ENCODE measurements at places on chromosomes 6 and 20. TPM values are rescaled to one million over a fixed set of nuclear protein-coding genes. Genes with fewer than 3 reads are reported as not detected.

PSMB9 gene
- 54.7 TPM for total RNA-seq

CST1 gene
- 3.6 TPM for total RNA-seq

MLN gene
- not detected for total RNA-seq

PPDPF gene
- total RNA-seq = 39.5 TPM

NKAIN2 gene
- total RNA-seq = not detected

GRCh38 chr6:3265671-3266070, 6.9 kb downstream of the PSMG4 start:
- H3K27ac ChIP-seq = no peak overlapping the region
- peaks cover 11% of the 10 kb centered on the region for H3K36me3 ChIP-seq
- no peak overlapping the region for H3K4me3 ChIP-seq
- no peaks in the 10 kb centered on the region for H3K27me3 ChIP-seq

DNA sequence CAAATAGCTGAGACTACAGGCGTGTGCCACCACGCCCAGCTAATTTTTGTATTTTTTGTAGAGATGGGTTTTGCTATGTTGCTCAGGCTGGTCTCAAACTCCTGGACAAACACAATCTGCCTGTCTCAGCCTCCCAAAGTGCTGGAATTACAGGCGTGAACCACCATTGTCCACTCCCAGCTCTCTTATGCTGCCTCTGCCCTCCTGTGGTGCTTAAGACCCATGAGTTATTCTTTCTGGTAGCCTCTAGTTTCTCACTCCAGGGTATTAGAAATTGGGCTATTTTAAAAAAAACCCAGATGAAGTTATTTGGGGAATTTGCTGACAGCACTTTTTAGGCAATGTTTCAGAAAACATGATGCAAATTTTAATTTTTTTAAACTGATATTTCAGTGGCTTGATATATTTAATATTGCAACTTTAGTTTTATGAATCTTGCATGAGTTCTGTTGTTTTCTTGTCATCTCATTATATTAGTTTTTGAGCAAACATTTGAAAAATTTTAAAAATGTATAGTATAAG, 114.0 kb upstream of the FOXO3 start:
- H3K27ac ChIP-seq = no peak overlapping the region
- no peaks in the 10 kb centered on the region for H3K27me3 ChIP-seq
- no peaks in the 10 kb centered on the region for H3K4me1 ChIP-seq

DNA sequence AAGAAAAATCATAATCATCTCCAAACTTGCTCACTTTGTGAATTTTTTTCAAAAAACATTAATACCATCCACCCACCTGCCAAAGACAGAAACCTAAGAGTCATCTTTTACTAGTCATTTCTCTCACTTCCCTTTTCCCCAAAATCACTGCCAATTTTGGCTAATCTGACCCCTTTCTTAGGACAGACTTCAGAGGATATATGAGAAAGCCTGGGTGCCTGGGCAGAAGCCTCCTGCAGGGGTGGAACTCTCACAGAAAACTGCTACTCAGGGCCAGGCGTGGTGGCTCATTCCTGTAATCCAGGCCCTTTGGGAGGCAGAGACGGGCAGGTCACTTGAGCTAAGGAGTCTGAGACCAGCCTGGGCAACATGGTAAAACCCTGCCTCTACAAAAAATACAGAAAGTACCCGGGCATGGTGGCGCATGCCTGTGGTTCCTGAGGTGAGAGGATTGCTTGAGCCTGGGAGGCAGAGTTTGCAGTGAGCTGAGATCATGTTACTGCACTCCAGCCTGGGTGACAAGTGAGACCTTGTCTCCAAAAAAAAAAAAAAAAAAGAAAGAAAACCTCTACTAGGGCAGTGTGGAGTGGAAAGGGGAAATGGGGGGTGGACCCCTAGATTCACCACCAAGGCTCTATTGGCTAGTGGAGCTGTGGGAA, 3.8 kb downstream of the DEK start:
- H3K27me3 ChIP-seq = no peaks in the 10 kb centered on the region
- H3K36me3 ChIP-seq = peaks cover 3% of the 10 kb centered on the region
- H3K27ac ChIP-seq = peak overlapping the region; percentile 1
- H3K4me3 ChIP-seq = peak overlapping the region; percentile 9

- H3K4me1 ChIP-seq = no peaks in the 10 kb centered on the region
- peak; percentile 28 for DNase-seq
- no peak within 1 kb of the TSS for H3K27ac ChIP-seq
- no peak within 1 kb of the TSS for H3K4me3 ChIP-seq
- no peaks in the 10 kb centered on the region for H3K36me3 ChIP-seq
Measured at GRCh38 chr20:56247954-56248782, at the start of gene MC3R. Gene MC3R, plus strand, starts transcription at chr20:56248732. Its CDS starts 112 bp downstream, at chr20:56248844.

DNA sequence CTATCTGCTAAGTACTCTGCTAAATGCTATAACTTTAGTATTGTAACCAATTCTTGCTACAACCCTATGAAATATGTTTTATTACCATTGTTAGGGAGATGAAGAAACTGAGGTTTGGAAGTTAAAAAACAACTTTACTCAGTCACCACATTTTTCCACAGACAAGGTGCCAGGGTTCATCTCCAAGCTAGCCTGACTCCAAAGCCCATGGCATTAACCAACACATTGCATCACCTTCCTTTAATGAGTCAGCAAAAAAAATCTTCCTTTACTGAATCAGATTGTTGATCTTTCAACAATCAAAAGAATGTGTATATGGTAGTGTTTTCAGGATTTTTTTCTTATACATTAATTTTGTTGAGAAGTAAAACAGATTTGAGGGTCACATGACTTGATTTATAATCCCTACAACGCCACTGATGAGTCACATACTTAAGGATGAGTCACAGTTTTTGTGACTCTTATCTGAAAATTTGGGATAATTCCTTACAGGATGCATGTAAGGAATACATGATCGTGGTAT, 41.5 kb downstream of the MAN1A1 start:
- DNase-seq = peak; percentile 85
- H3K27ac ChIP-seq = no peak overlapping the region
- H3K27me3 ChIP-seq = no peaks in the 10 kb centered on the region
- H3K36me3 ChIP-seq = no peaks in the 10 kb centered on the region
- H3K4me1 ChIP-seq = peaks cover 3% of the 10 kb centered on the region

GRCh38 chr6:155004017-155004416, 8.9 kb downstream of the TIAM2 start:
- H3K4me3 ChIP-seq = no peak overlapping the region
- no peaks in the 10 kb centered on the region for H3K36me3 ChIP-seq
- H3K27ac ChIP-seq = no peak overlapping the region
- H3K4me1 ChIP-seq = no peaks in the 10 kb centered on the region

- no peak overlapping the region for H3K27ac ChIP-seq
- no peak overlapping the region for H3K4me3 ChIP-seq
- no peak for DNase-seq
- peaks cover 55% of the 10 kb centered on the region for H3K27me3 ChIP-seq
- H3K36me3 ChIP-seq = no peaks in the 10 kb centered on the region
Measured at GRCh38 chr6:84766799-84767525, 2.6 kb upstream of the TBX18 start.

DNA sequence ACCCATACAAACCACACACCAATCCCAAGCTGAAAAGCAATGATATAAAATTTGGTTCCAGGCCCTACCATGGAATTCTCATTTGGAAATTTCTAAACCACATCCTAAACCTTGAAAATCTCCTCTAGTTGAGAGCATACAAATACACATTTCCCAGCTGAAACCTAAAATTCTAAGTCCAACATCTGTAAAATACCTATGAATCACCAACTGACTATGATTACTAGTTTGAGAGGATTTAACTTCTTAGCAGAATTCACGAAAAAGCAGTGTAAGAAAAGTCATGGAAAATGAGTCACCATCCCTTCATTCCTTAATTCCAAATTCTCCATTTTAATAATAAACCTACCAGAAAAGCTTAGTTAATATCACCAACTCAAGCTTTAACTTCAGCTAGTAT, 15.4 kb downstream of the RANBP9 start:
- H3K36me3 ChIP-seq = no peaks in the 10 kb centered on the region
- peak; percentile 89 for DNase-seq
- peak overlapping the region; percentile 79 for H3K27ac ChIP-seq
- H3K4me3 ChIP-seq = no peak overlapping the region

GRCh38 chr6:144033816-144034735, 26.0 kb upstream of the PLAGL1 start:
- H3K4me3 ChIP-seq = no peak overlapping the region
- peaks cover 7% of the 10 kb centered on the region for H3K4me1 ChIP-seq

DNA sequence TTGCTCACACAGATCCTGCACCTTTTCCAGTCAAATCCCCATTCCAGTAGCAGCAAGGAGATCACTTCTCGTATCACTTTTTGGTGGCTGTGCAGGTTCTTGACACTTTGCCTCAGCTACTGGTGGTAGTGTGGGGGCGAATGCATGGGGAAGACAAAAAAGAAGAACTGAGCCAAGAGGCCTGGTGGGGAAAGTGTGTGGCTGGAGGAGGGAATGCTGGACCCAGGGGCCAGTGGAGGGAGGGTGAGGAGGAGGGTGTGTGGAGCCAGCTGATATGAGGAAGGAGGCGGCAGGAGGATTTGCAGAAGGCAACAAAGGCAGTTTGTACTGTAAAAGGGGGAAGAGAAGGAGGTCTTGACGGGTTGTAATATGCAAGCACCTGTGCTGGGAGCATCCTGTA, 15.7 kb upstream of the HLA-C start:
- H3K4me3 ChIP-seq = no peak overlapping the region
- H3K4me1 ChIP-seq = no peaks in the 10 kb centered on the region
- peaks cover 20% of the 10 kb centered on the region for H3K27me3 ChIP-seq
- DNase-seq = no peak
- H3K27ac ChIP-seq = no peak overlapping the region
- no peaks in the 10 kb centered on the region for H3K36me3 ChIP-seq

DNA sequence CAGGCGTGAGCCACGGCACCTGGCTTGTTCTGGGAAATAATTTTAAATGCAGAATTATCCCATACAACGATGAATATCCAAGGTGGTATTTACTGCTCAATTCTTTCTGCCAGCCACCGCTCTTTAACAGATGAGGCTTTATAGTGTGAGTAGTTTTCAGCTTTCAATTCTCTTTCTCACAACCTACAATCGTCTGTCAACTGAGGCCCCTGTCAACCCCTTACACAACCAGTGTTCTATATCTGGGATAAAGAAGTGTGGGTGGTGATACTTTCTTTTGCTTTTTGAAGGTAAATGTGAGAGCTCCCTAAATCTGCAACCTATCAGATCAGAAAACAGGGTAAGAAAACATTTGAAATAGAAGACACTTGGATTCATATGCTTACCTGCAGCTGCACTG, 22.5 kb downstream of the STAU1 start:
- H3K4me1 ChIP-seq = peaks cover 4% of the 10 kb centered on the region
- peaks cover 2% of the 10 kb centered on the region for H3K36me3 ChIP-seq
- DNase-seq = no peak
- H3K27me3 ChIP-seq = no peaks in the 10 kb centered on the region

DNA sequence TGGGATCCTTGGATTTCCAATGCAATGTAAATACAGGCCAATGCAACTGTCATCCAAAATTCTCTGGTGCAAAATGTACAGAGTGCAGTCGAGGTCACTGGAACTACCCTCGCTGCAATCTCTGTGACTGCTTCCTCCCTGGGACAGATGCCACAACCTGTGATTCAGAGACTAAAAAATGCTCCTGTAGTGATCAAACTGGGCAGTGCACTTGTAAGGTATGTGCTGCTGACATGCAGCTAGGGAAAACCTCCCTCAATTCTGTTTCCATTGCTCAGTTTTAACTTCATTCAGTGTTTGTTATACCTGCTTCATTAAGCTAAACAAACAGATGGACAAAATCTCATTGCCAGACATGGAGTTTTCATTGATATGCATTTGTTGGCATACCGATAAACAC, 397.1 kb downstream of the ARHGAP18 start:
- no peak overlapping the region for H3K27ac ChIP-seq
- no peaks in the 10 kb centered on the region for H3K27me3 ChIP-seq
- no peak overlapping the region for H3K4me3 ChIP-seq
- peak; percentile 81 for DNase-seq
- peaks cover 4% of the 10 kb centered on the region for H3K4me1 ChIP-seq
- H3K36me3 ChIP-seq = no peaks in the 10 kb centered on the region

DNA sequence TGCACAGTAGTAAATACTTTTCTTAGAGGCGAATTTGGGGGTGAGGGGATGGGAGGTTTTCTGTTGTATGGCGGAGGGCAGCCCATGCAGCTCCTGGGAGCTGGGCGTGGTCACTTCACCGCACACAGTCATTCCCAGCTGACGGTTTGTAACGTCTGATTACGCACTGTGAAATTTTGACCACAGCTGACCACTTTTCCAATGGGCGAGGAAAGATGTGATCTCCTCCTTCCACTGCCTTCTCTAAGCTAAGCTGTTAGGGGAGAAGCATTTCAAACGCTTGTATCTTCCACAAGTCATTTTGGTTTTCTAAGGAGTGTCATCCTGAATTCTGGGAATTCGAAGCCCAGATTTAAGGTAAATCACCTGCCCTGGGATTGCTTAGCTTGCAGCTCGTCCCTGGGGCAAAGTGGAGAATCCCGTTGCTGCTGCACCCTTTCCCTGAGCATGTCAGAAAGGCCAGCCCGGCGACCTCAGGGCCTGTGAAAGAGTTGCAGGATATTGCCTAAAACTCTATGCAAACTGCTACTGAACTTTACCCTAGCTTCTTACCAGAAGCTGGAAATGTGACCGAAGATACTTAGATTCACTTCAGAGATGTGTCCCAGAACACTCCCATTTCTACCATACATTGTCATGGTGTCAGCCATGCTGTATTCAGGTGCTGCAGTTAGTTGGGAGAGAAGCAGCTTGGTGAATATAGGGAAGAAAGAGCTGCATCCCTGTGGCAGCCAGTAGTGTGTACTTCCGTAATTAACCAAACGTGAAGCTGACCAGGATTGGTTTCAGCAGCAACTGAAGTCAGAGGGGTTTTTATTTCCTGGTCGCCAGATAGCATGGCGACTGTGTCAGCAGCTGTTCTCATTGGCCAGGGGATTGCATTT, 58.9 kb downstream of the RREB1 start:
- H3K27me3 ChIP-seq = no peaks in the 10 kb centered on the region
- H3K27ac ChIP-seq = peak overlapping the region; percentile 79
- peak overlapping the region; percentile 9 for H3K4me3 ChIP-seq
- H3K4me1 ChIP-seq = peaks cover 44% of the 10 kb centered on the region
- peak; percentile 83 for DNase-seq

- H3K4me3 ChIP-seq = no peak overlapping the region
- H3K27me3 ChIP-seq = no peaks in the 10 kb centered on the region
- H3K27ac ChIP-seq = no peak overlapping the region
- no peaks in the 10 kb centered on the region for H3K4me1 ChIP-seq
- no peaks in the 10 kb centered on the region for H3K36me3 ChIP-seq
Measured at GRCh38 chr6:47631797-47632196, 66.6 kb upstream of the ADGRF4 start.

DNA sequence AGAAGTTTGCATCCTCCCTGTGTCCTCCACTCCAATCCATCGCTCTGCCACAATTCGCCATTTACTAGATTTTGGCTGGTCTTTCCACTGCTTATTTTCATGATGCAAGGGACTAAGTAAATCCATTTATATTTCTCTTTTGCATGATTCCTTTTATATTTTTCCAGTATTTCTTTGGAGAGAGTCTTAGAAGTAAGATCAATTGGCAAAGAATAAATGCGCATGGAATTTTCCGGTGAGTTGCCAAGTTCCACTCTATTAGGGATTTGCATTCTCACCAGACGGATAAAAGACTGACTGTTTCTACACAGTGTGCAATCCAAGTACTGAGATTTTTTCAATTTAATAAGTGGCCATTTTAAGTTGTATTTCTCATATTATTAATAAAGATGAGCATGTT, 91.7 kb upstream of the PHACTR3 start:
- H3K36me3 ChIP-seq = no peaks in the 10 kb centered on the region
- H3K4me3 ChIP-seq = no peak overlapping the region
- no peaks in the 10 kb centered on the region for H3K27me3 ChIP-seq
- H3K4me1 ChIP-seq = no peaks in the 10 kb centered on the region
- no peak overlapping the region for H3K27ac ChIP-seq

- no peak overlapping the region for H3K27ac ChIP-seq
- no peak overlapping the region for H3K4me3 ChIP-seq
- H3K27me3 ChIP-seq = no peaks in the 10 kb centered on the region
- no peak for DNase-seq
Measured at GRCh38 chr20:7147220-7147601, 379.7 kb downstream of the BMP2 start.
